ENCODE measurements at places on chromosomes 3 and 15.

- no peak for DNase-seq
These were observed 9.8 kb upstream of the VGLL4 start for GRCh38 chr3:11653298-11654055.

- DNase-seq, result no peak
These were observed at the start of gene KNG1 for GRCh38 chr3:186717039-186717457. TSS of gene KNG1 (plus strand) at chr3:186717359. CDS start at chr3:186717543, 184 bp downstream.

GRCh38 chr3:103629391-103629790, 1194.6 kb downstream of the ZPLD1 start:
- no peak for DNase-seq

- no peak for DNase-seq
These were observed 19.2 kb upstream of the LOXL1 start for GRCh38 chr15:73907035-73907408.

- no peak for DNase-seq
These were observed 36.0 kb upstream of the LYZL4 start for GRCh38 chr3:42446111-42447050.

DNA sequence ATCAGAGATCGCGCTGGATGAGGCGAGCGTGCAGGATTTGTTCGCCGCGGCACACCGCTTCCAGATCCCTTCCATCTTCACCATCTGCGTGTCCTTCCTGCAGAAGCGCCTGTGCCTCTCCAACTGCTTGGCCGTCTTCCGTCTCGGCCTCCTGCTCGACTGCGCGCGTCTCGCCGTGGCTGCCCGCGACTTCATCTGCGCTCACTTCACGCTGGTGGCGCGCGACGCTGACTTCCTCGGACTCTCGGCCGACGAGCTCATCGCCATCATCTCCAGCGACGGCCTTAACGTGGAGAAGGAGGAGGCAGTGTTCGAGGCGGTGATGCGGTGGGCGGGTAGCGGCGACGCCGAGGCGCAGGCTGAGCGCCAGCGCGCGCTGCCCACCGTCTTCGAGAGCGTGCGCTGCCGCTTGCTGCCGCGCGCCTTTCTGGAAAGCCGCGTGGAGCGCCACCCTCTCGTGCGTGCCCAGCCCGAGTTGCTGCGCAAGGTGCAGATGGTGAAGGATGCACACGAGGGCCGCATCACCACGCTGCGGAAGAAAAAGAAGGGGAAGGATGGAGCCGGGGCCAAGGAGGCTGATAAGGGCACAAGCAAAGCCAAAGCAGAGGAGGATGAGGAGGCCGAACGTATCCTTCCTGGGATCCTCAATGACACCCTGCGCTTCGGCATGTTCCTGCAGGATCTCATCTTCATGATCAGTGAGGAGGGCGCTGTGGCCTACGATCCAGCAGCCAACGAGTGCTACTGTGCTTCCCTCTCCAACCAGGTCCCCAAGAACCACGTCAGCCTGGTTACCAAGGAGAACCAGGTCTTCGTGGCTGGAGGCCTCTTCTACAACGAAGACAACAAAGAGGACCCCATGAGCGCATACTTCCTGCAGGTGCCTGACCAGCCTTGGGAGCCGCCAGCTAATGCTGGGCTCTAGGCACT, 819 bp downstream of the KLHL40 start:
- DNase-seq, result no peak

DNA sequence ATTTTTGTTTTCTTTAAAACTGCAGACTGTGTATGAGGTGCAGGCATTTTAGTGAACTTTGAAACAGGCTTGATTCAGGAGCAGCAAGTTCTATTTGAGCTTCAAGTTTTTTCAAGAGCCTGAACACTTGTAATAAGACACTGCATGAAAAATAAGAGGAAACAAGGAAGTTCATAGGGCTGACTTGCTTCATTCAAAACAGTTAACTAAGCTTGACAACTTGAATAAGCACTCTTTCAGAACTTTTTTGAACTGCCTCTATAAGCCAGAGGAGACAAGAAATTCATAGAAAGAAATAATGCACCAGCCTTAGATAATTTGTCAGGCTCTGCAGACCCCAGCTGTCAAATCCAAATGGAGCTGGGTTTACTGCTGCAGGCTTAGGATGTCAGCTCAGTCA, 130.2 kb downstream of the SSR3 start:
- DNase-seq, result no peak

- DNase-seq, result no peak
These were observed 26.9 kb downstream of the ABTB1 start for GRCh38 chr3:127699416-127700300.

DNA sequence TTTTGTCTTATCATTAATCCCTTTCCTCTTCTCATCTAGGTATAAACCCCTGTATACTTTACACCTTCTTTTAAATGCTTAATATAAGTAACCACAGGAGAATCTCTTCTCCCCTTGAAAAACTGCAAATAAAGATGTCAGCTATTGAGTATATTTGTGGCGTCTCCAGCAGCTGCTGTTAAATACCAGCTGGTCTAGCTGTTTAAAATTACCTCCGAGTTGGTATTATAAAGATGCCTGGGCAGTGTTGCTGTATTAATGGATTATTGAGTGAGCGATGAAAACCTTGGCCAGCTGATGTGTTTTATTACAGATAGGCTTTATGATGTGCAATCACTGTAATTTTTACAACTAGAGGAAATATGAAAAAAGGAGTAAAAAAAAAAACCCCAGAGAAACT, 388.1 kb downstream of the TBC1D5 start:
- DNase-seq, result no peak

DNA sequence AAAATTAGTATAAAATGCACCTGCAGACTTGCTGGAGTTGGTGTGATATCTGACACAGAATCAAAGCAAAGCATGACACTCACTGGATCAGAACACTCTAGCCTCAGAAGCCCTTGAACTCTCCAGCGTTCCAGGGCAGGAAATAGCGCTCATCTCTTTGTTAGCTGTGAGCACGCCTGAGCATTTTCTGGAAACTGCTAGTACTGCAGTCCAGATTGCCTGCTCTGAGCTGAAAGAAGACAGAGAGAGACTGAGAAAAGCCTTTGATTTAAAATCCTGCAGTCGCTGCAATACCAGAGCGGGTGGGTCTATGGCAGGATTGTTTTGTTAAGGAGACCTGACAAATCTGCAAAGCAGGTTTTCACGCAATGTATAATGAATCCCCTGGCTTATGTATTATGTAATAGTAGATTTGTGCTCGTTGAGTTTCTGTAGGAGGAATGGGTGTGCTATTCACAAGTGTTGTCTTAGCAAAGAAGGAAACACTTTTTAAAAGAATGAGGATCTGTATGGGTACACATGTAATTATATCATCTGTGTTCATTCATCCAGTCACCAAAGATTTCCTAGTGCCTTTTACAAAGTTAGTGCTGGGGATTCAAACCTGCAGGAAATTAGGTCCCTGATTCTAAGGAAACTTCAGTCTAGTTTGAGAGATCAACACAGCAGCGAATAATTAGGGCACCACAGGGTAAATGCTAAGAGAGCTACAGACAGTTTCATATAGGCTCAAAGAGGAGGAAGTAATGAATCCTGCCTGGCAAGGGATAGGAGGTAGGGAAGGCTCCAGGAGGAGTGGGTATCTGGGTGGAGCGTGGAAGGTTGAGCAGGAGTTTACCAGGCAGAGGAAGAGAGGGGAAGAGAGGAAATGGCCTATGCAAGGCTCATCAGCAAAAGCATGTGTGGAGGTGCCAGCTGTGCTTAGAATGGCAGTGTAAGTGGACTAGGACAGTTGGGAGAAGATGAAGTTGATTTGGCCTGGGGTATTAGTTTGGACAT, 26.1 kb upstream of the MGLL start:
- no peak for DNase-seq

DNA sequence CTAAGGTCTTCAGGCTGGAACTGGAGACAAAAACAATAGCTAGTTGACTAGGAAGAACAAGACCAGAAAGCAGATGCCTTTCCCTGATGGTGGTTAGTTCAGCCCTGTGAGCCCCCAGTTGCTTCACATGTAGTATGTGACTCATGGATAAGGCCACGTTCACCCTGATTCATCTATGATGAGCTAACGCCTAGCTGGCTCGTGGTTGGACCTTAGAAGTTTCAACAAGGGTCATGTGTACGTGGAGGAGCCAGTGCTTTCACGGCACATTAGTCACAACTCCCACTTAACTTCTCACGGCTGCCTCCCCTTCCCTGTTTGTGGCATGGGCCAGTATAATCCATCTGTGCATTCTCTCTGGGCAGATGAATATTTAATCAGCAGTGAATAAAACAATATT, 20.6 kb downstream of the COL8A1 start:
- no peak for DNase-seq

DNA sequence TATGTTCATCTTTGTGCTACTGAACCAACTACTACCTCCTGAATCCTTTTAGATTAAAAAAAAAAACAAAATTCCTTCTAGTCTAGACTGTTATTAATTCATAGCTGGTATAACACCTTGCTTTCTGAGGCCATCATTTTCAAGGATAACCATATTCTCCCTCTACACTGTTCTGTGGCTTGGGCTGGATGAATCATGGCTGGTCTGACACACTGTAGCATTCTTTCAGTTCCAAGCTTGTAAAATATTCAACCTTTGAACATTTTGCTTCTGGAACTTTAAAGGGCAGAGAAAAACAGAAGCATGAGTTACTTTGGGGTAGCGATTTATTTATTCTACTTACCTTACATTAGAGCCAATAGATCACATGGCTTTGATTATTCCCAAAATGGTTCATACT, 7.6 kb downstream of the HSPBAP1 start:
- DNase-seq, result no peak

Measured in GM12864 (cell line).